ENCODE measurements at places on chromosomes 6 and 20.

DNA sequence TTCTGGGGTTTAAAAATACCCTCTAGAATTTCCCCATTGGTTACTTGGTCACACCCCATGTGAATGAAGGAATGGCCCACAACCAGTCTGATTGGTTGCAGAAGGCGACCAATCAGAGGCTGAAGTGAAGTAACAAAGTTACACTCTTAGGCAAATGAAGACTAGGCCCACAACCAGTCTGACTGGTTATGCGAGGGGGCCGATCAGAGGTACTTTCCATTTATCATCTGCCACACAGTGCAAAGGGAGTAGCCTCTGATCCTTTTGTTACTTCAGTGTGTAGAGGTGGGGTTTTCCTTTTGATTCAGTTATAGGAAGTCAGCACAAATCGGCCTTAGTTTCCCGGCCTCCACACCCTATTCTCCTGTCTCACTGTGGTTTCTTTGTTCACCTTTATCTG, 61.2 kb upstream of the SGK1 start:
- DNase-seq = no peak

DNA sequence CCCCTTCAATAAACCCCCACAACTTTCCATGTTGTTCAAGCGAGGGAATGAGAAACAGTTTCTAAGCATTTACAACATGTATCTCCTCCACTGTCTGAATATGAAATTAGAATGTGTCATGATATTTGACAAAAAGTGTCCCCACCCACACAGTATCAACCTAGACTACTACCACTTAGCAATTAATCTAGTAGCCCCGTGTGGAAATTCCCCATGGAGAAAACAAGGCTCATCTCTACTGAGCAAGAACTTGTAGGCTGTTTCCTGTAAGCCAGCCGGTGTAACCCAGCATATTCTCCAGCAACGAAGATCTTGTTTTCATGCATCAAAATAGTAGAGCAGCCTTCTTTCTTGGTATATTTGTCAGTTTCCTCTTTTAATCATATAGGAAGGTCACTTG, 115.0 kb downstream of the IRF4 start:
- no peak for DNase-seq

GRCh38 chr6:63346217-63346835, 26.5 kb upstream of the LGSN start:
- no peak for DNase-seq

DNA sequence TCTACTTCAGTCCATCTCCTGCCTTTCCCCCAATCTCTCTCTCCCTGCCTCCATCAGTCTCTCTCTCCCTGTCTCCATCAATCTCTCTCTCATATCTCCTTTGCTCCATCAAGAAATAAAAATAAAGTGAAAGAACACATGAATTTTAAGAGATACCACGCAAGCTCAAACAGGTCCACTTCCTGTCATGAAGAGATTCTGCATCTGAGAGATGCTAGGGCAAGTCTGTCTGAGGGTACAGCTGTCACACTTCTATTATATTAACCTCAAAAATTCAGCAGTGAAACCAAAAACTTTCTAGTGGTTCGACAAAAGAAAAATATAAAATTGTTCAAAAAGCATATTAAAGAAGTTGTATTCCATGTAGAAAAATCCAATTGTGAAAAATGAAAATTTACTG, 296.8 kb upstream of the RSPO3 start:
- no peak for DNase-seq

GRCh38 chr6:111553580-111553979, 52.1 kb downstream of the TRAF3IP2 start:
- no peak for DNase-seq

DNA sequence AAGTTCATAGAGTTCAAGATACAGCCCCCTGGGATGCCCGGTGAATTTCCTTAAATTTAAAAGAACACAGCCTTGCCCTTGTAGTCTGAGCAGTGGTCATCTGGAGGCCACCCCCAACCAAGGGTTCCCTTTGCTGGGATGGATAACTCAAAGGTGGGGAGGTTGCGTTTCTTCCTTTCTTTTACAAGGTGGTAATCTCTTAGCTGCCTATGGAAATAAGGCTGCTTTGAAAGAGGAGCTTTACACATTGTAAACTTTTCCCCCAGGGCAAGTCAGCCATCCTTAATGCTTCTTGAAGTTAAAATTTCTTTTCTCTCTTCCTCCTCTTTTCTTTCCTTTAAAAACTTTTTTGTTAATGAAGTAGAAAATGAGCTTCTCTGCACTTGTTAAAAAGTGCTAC, 71.2 kb upstream of the PRDM1 start:
- DNase-seq = no peak

DNA sequence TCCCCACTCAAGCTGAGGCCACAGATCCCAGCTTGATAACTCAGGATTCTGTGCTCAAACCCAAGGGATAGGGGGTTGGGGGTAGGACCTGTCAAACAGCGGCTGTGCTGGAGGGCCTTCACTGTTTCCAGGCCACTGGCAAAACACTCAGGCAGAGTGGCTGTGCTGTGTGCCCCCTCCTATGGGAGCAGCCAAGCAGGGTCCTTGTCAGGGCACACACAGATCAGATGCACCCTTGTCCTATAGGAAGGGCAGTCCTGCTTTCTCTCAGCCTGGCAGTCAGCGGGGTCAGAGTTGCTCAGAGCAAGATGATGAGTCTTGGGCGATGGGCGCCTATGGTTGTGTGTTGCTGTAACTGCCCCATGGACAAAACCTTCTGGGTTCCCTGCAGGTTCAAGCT, 554.8 kb downstream of the TBC1D32 start:
- DNase-seq = no peak

DNA sequence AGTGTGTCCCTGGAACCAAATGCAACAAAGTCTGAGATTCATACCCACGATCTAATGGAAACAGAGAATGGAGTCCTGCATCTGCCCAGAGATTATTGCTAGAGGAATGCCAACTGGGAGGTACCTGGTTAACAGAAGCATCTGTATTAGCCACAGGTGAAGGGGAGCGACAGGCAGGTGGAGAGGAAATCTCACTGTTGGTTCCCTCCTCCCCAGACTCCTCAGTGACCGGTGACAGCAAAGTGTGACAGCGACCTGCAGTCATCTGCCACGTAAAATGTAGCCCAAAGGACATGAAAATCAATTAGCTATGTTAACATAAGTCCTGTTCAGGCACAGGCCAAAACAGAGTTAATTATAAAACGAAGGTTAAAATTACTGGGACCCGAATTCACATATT, 336.6 kb downstream of the SYNE1 start:
- DNase-seq = no peak

GRCh38 chr20:4147319-4147718, 132.0 kb upstream of the RNF24 start:
- no peak for DNase-seq

GRCh38 chr20:50561379-50562078, 51.3 kb downstream of the PTPN1 start:
- DNase-seq = no peak

DNA sequence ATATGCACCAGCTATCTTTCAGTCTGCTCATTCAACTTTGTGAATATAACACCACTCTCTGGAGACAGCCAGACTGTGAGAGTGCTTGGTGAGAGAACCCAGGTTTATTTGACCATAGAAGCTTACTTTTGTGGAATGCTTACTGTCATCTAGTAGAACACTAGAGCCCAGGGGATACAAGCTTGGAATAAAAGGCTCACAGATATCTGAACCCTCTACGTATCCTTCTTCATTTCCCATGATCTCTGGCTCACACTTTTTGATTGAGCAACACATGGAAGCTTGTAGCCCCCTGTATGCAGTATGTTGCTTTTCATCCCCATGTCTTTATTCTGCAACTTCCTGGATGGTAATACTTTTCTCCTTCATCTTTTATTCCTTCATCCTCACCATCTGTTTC, 835.3 kb upstream of the CITED2 start:
- no peak for DNase-seq

GRCh38 chr6:11419763-11420453, 117.6 kb upstream of the TMEM170B start:
- DNase-seq = no peak

- no peak for DNase-seq
Measured at GRCh38 chr6:156634951-156635371, 142.2 kb upstream of the ARID1B start.

GRCh38 chr6:82240186-82240585, 7.4 kb downstream of the IBTK start:
- DNase-seq = no peak

DNA sequence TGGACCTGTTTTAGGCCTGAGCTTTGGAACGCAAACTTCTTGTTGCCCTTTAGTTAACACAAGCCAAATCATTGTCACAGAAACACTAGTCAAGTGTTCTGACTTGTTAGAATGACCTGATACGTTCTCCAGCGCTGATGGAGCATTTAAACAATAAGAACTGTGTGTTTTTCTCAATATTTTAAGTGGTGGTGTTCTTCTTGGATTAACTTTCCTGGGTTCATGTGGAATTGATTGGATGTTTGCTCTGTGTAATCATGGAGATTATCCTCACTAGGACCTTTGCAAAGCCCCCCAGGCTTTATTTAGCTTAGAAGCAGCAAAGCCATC, 1.6 kb downstream of the LRRC1 start:
- DNase-seq = no peak

DNA sequence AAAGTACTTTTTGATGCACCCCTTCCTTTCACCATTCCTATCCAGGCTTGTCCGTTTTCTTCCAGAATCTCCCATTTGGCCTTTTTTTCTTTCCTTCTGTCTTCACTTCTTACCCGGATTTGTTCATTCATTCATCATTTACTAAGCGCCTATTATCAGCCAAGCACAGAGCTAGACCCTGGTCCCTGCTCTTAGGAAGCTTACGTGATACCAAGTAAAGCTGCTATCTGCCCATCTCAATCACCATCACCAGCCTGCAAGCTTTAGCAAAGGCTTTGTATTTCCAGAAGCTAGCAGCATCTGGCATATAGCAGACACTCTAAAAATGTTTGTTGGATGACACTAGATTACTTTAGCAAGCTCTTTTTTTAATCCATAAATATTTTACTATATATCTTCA, 4.8 kb downstream of the NDRG3 start:
- no peak for DNase-seq

DNA sequence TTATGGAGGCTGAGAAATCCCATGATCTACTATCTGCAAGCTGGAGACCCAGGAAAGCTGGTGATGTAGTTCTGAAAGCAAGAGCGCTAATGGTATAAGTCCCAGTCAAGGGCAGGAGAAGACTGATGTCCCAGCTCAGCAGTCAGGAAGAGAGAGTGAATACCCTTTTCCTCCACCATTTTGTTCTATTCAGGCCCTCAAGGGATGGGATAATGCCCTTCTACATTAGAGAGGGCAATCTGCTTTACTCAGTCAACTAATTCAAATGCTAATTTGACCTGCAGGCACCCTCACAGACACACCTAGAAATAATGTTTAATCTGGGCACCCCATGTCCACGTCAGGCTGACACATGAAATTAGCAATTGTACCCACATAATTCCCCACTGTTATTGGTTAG, 10.8 kb upstream of the FYN start:
- DNase-seq = no peak

DNA sequence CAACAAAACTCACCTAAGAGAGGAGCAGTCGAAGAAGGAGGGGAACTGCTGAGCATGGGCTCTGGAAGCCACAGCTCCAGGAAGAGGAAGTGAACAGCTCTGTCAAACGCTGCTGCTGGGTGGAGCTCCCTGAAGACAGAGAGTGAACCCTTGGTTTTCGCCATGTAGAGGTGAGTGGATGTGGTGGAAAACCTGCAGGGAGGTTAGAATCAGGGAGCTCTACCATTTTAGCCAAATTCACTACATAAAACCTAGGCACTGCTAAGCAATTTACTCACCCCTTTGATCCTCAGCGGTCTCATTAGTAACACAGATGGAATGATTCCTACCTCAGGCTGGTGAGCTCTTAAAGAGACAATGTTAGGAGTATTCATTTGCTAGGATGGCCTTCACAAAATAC, 19.4 kb upstream of the TFAP2A start:
- DNase-seq = no peak

- DNase-seq = no peak
Measured at GRCh38 chr6:89184344-89184743, 32.8 kb downstream of the GABRR1 start.

GRCh38 chr20:41078329-41078728, 49.7 kb downstream of the TOP1 start:
- no peak for DNase-seq

GRCh38 chr6:170152989-170153388, 137.9 kb downstream of the DLL1 start:
- no peak for DNase-seq

- DNase-seq = no peak
Measured at GRCh38 chr20:49594143-49594930, 26.4 kb upstream of the PTGIS start.

DNA sequence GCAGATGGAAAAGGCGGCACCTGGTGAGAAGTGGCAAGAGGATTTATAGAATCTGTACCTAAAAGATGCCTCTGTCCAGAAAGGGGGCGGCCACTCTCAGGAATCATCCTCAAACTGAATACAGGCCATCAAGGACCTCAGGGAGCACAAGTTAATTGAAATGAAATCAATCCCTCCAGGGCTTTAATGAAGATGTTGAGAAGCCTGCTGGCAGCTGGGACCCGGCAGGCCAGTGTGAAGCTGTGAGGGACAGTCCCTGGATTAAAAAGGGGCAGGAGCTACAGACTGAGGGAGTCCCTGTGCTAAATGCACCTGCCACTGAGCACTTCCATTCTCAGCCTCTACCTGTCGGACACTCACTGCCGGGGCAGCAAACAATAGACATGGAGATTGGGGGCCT, 107.7 kb upstream of the GGTLC1 start:
- DNase-seq = no peak

DNA sequence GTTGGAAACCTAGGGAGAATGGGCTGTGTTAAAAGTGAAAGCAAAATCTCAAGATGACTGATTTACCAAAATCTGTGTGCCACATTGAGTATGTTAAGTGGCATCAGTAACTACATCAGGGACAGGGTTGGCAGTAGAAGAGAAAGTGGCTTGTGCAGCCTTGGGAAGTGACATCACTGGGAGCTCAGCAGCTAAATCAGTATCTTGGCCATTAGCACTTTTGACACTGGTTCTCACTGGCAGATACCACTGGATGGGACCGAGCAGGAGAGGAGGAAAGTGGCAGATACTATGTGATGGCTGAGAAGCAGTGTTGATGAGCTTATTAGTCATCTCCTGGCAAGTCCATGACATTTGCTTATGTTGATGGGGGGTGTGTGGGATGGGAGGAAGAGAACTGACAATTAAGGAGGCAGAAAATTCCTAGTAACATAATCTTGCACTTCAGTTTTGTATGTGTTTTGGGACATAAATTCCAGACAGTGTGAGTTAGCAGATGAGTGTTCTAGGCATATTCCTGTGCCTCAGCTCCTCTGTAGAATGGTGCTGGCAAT, 322.2 kb downstream of the SOX4 start:
- no peak for DNase-seq
